ENCODE measurements at places on chromosomes 4 and X.

DNA sequence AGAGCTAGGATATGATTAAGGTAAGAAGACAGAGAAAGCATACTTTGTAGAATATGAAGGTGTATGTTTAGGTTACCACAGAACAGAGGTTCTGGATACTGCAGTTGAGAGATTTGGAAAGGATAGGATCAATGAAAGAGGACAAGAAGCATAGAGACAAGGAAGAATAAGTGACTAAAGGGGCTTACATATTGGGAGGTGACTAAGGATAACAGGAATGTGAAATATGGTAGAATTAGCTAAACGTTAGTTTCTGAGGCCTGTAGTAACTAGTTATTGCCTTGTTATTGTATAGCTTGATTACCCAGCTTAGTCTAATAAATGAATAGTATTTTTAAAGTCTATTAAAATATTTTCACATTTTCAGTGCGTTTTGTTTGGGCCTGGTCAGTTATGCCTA is 38.2 kb downstream of the CENPI start:
- DNase-seq: no peak

- no peak for DNase-seq
These were observed 9.3 kb downstream of the CETN2 start for GRCh38 chrX:152821145-152821765.

DNA sequence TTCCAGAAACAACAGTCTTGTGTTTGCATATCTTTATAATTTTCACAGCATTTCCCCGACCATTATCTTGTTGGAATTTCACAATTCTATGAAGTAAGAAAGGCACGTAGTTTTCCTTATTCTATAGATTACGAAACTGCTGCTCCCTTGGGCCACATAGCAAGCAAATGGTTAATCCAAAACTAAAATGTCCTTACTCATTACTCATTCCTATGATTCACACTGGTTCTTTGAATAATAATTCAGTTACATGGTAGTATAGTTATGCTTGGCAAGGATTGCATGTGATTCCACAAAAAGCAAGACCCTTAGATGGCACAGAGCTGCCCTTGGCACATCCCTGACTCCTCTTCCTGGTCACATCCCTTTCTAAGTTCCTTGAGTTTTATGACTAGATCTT is 51.2 kb downstream of the OR13H1 start:
- no peak for DNase-seq

DNA sequence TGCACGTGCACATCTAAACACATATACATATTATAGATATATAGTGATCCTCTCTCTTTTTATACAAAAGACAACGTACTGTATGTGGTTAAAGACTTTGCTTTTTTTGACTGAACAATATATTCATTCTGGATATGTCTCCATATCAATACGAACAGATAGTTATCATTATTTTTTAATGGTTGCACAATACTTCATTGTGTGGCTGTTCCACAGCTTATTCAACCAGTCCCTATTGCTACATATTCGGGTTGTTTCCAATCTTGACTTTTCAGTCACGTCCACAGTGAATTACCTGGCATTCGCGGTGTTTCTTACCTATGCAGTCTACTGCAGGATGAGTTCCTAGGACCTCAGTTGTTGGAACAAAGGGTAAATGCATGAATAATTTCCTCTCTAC is 53.1 kb downstream of the FGFBP1 start:
- DNase-seq: no peak

GRCh38 chr4:41039317-41039716 is 175.0 kb downstream of the APBB2 start:
- DNase-seq: no peak

- DNase-seq: no peak
These were observed 13.5 kb downstream of the SNCA start for GRCh38 chr4:89823416-89823815.

- no peak for DNase-seq
These were observed 47.8 kb upstream of the DDX53 start for GRCh38 chrX:22952010-22952409.

GRCh38 chr4:108351791-108352190 is 183.1 kb upstream of the LEF1 start:
- no peak for DNase-seq

DNA sequence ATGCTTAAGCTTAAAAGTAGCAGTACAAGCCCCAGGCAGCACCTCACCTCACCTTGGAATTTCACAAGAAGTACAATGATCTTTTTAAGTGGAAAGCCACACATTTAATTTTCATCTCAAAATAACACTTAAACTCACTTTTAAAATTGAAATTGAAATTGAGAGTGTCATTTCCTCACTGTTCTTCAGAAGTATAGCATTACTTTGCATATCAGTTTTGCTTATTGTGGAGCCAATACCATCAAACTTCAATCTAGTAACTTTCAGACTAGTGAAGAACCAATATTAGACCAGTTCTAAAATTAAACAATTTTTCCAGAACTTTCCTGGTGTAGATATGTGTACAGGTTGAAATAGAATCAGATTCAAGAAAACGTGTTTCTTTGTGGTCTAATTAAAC is 242.4 kb downstream of the NDST4 start:
- no peak for DNase-seq

GRCh38 chr4:8905226-8905772 is 33.7 kb upstream of the HMX1 start:
- DNase-seq: no peak

Measured in activated naive CD4-positive, alpha-beta T cell (primary cell).